ENCODE measurements at places on chromosomes 13 and 19.

DNA sequence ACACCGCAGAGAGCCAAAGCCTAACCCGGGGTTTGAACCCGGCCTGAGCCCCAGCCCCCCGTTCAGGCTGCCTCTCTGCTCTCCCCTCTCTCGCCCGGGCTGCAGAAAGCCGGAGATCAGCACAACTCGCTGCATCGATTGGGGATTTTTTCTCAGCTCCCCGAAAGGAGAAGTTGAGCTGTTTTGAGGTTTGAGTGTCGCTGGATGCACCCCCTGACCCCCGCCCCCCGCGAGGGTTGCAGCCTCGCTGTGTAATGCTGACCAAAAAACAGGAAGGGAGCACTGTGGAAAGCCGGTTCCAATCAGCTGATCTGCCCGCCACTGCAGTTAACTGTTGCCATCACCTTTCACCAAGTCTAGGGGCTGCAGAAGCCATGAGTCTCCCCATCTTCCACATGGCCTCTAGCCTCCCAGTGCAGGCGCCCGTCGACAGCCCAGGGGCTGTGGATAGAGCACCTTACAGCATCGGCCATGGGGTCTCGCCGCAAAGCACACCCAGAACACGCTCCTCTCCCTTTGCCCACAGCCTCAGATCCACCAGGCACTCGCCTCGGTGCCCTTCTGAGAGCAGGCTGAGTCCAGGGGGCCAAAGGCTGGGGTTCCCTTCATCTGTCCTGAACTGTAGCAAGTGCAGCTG, 34.5 kb downstream of the MYO9B start:
- no peak for DNase-seq

- DNase-seq: no peak
These were observed 83.1 kb downstream of the IRS2 start for GRCh38 chr13:109703250-109703649.

DNA sequence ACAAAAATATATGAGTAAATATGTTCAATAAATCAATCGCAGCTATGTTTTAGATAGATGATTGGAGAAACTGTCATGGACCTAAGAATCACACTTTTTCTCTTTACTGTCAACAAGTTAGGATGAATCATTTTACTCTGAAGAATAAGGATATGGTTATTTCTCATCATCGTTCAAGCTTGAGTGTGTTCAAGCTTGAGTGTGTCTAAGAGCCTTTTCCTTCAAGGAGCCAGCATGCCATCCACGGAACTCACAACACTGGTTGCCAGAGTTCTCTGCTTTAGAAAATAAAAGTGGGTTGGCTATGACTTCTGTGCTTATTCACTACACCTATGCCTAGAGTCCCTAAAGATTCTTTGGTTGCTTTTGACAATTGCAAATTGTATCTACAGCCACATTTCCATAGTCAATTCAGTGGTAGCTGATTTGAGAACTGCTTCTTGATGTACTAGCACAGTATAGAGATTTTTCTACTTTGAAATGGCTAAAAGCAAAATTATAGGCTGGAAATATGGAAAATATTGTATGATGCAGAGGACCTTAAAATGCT, 58.1 kb upstream of the SCEL start:
- DNase-seq: no peak

- no peak for DNase-seq
These were observed 221.0 kb downstream of the KLF12 start for GRCh38 chr13:73913079-73913740.

- no peak for DNase-seq
These were observed 123.3 kb downstream of the AKAP11 start for GRCh38 chr13:42395086-42395821.

DNA sequence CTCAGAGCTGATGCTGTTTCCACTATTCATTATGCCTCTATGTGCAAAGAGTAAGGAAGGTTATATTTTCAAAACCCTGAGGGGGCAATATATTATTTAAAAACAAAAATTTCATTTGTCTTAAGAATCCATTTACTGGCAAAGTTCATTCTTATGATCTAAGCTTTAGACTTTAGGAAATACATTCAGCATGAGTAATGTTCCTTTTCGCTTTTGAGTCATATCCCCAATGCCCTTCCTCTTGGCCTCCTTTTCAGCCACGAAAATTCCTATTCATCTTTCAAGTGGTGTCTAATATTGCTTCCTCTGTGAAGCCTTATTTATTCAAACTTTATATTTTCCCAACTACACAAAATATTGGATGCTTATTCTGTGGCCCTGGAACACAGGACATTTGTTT, 1317.0 kb downstream of the PCDH9 start:
- DNase-seq: peak; percentile 37

DNA sequence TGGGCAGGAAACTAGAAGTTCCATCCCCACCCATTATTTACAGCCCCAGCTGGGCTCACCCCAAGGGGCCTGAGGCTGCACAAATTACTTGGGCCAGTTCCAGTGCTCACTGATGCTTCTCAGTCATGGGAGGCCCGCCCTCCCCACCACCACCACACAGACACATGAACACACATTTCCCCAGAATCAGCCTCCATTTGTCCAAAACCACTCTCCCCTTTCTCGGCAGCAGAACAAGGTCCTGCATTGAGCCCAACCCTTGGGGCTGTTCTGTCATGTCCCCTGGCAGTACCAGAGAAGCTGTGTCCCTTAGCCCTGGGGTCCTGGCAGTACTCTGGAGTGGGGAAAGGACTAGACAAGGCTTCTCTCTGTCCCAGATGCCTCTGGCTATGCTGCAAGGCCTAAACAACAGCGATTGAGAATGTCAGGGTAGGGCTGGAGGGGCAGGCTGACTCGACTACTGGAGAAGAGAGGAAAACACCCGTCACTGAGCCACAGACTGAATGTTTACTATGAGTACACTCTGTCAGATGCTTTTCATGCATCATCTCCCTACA, 21.8 kb downstream of the SAMD4B start:
- no peak for DNase-seq

DNA sequence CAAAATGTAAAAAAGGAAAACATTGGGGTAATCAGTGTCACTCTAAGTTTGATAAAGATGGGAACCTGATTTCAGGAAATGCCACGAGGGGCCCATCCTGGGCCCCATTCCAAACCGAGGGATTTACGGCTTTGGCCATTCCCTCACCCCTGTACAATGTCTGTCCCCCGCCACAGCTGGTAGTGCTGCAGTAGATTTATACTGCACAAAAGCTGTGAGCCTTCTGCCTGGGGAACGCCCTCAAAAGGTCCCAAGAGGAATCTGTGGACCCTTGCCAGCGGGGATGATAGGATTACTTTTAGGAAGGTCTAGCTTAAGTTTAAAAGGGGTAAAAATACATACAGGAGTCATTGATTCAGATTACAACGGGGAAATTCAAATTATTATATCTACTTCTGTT, 173.4 kb upstream of the SGCG start:
- no peak for DNase-seq

GRCh38 chr13:57443494-57443893, 188.1 kb upstream of the PCDH17 start:
- no peak for DNase-seq

GRCh38 chr13:19657872-19658591, 24.6 kb downstream of the MPHOSPH8 start:
- no peak for DNase-seq

GRCh38 chr19:41501854-41502253, 58.9 kb downstream of the ERICH4 start:
- no peak for DNase-seq

- no peak for DNase-seq
These were observed 758 bp upstream of the ZNF888 start for GRCh38 chr19:52923778-52924593.

DNA sequence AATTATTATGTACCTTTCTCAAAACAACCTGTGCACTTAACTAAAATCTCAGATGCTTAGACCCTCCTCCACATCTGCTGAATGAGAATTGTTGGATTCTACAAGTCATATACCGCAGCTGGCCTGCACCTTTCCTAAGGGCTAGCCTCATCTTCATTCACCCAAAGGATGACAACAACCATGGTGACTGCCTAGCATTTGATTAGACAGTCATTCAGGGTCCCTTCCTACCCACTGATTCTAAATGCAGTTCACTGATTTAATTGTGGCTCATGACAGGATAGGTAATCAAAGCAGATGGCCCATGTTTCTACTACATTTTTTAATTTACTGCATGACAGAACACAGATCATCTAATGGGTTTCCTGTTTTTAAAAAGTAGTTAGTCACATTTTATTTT, 551.9 kb upstream of the SLC10A2 start:
- DNase-seq: no peak

- DNase-seq: no peak
These were observed 330.6 kb downstream of the SPRY2 start for GRCh38 chr13:80010286-80010831.

- no peak for DNase-seq
These were observed 24.1 kb upstream of the WDR18 start for GRCh38 chr19:960020-960419.

GRCh38 chr13:102402290-102402689, 442 bp upstream of the FGF14 start:
- peak; percentile 14 for DNase-seq
